ENCODE measurements at places on chromosomes 16 and 17. TPM values are rescaled to one million over a fixed set of nuclear protein-coding genes. Genes with fewer than 3 reads are reported as not detected.

- no peak for DNase-seq
Observed at GRCh38 chr16:20359997-20360396, 7.5 kb upstream of the UMOD start.

- no peak for DNase-seq
Observed at GRCh38 chr16:66409156-66409555, 17.9 kb upstream of the BEAN1 start.

Gene KRTAP4-16
- not detected for total RNA-seq

GRCh38 chr17:7281074-7281952 is at the start of gene SLC2A4:
SLC2A4 (plus strand) TSS chr17:7281718; CDS start chr17:7281935, 217 bp downstream.
- DNase-seq, result peak; percentile 93

DNA sequence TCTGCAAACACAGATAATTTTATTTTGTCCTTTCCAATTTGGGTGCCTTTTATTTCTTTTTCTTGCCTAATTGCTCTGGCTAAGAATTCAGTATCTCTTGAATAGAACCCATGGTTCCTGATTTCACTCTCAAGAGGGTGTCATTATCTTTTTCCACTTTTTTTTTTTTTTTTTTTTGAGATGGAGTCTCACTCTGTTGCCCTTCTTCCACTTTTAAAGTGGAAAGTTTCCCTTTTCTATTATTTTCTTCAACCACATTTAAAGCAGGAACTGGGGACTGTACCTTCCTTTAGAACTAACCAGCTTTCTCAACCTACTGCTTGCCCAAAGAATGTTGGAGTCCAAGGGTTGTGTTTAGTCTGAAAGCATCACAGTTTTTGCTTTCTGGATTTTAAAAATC is 31.1 kb downstream of the SLFN11 start:
- no peak for DNase-seq

- DNase-seq, result peak; percentile 64
Observed at GRCh38 chr16:73047536-73048291, at the start of gene ZFHX3. ZFHX3 (minus strand) TSS chr16:73048128; CDS start chr16:72960145, 87,983 bp downstream.

Gene EPOP
- total RNA-seq, result 0.65 TPM

GRCh38 chr16:65659758-65660157 is 537.9 kb upstream of the CDH11 start:
- DNase-seq, result no peak

Gene ITGAD
- not detected for total RNA-seq

DNA sequence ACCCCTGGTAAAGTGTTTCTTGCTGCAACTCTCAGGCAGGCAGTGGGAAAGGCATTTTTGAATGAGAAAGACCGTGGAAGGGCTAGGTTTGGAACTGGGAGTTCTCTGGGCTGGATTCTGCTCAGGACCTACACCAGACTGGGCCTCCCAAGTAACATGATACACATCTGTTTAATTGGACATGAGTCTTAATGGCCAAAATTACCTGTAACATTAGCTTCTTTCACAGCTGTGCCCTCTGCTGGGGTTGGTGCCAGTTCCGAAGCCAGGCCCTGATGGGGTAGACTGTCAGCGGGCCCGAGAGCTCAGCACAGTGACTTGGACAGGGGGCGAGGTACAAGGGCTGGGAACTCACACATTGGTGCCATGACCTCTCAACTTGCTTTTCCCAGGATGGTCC is 118.9 kb upstream of the IRX3 start:
- DNase-seq, result no peak

DNA sequence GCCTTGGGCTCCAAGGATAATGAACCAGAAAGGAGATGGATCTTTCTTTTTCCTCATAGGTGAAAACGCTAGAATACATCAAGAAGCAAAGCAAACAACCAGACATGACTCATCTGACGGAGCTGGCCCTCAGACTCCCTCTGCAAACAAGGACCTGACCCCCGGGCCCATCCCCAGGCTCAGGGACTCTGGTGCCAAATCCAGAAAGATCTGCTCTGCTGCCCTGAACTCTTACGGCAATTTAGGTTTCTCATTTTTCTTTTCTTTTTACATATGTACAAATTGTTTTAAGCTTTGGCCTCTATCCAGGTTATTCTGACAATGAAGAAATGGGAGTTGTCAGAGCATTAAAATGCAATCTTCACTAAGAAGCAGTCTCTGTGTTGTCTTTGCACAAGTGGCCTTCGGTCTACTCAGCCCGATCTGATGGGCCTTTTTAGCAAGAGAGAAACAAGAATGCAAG is 17.7 kb downstream of the KNOP1 start:
- peak; percentile 74 for DNase-seq

DNA sequence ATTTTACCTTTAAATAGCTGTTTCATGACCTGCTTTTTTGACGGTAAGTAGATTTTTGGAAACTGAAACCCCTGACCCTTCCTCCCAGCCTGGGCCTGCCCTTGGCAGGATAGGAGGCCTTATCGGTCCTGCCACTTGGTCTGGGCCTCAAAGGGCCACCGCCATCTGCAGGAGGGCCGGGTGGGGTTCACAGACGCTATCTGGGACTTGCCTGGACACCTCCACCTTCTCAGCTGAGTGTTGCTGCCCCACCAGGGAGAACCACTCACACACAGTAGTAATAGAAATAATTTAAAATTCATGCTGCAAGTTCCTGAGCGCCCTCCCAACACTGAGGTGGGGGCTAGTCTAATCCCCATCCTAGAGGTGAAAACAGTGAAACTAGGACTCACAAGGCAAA is 4.6 kb upstream of the NPRL3 start:
- DNase-seq, result no peak

- no peak for DNase-seq
Observed at GRCh38 chr17:74417178-74418045, 14.5 kb upstream of the GPRC5C start.

Gene IKZF3
- not detected for total RNA-seq

DNA sequence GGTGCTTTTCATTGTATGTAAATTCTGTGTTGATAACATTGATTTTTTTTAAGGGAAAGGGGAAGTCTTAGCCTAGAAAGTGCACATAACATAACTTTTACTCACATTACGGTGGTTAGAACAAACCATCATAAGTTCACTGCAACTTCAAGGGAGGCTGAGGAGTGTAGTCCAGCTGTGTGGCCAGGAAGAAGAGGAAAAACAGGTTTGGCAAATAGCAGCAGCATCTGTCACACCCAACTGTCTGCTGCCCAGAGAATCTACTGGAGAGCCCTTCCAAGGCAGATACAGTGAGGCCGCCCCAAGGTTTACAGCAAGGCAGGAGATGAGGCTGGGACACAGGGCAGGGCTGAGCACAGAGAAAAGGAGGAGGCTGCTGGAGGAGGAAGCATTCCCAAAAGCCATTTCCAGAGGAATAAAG is 60.6 kb downstream of the AIPL1 start:
- no peak for DNase-seq

Gene DNAH2
- not detected for total RNA-seq

Gene MTMR4
- total RNA-seq, result 57.5 TPM

DNA sequence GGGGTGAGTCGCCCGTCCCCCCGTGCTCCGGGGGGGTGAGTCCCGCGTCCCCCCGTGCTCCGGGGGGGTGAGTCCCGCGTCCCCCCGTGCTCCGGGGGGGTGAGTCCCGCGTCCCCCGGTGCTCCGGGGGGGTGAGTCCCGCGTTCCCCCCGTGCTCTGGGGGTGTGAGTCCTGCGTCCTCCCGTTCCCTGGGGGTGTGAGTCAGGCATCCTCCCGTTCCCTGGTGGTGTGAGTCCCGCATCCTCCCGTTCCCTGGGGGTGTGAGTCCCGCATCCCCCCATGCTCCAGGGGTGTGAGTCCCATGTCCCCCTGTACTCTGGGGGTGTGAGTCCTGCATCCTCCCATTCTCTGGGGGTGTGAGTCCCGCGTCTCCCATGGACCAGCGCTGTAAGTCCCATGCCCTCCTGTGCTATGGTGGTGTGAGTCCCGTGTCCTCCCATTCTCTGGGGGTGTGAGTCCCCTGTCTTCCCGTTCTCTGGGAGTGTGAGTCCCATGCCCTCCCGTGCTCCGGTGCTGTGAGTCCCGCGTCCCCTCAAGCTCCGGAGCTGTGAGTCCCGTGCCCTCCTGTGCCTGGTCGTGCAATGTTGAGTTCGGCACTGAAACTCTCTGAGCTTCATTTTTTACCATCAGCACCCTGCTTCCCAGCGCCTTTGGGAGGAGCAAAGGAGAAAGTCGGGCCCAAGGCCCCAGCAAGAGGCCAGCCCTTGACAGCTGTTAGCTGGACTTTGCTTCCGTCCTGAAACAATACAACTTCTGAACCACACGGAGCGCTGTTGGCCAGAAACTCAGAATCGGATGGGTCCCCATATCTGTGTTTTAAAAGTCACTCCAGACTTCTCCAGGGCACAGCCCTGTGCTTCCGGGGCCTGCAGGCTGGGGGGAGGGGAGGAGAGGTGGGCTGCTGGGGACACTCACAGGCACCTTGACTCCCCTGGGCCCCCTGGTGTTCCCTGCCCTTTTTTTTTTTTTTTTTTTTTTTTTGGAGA is 11.5 kb upstream of the ZC3H18 start:
- DNase-seq, result peak; percentile 86

- no peak for DNase-seq
Observed at GRCh38 chr17:10130677-10131076, 67.7 kb downstream of the GAS7 start.

GRCh38 chr16:27246439-27246838 is 22.1 kb downstream of the NSMCE1 start:
- no peak for DNase-seq

Gene HOXB7
- 11.4 TPM for total RNA-seq

Gene SHISA9
- total RNA-seq, result 0.19 TPM

- DNase-seq, result no peak
Observed at GRCh38 chr16:57036945-57037344, 47.6 kb downstream of the NLRC5 start.

Gene TP53TG3D
- total RNA-seq, result 0.28 TPM

Gene GDPD1
- 1.6 TPM for total RNA-seq

Gene TBC1D26
- total RNA-seq, result not detected

GRCh38 chr17:40322358-40323315 is 13.7 kb downstream of the RARA start:
- peak; percentile 96 for DNase-seq
